ENCODE measurements at places on chromosomes 2 and 18.

DNA sequence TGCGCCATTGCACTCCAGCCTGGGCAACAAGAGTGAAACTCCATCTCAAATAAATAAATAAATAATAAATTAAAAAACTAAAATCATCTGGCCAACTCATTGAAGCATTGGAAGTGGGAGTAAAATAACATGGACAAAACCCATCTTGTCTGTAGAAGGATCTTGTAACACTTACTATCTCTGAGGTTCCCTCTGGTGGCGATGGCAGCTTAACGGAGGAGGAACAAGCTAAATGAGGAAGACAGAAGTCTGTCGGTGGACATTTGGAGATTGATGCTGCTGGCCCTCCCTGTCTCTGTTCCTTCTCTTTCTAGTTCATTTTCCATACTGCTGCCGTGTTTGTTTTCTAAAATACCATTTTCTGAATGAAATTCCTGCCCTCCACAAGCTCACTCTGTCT lies 43.4 kb downstream of the ZCCHC2 start:
- DNase-seq, result no peak

DNA sequence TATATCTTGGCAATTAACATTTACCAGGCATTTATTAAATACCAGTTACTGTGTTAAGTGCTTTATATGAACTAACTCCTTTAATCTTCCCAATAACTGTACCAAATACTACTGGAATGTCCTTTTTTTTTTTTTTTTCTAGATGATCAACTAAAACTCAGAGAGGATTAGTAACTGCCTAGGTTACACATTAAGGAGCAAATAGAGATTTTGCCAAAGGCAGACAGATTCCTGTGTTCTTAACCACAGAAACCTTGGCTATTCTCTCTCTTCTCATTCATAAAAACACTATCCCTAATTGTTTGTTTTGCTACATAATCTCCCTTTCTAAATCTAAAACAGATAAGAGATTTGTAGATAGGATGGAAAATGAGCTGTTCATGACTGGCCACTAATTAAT lies 13.3 kb downstream of the DHX57 start:
- DNase-seq, result no peak

- no peak for DNase-seq
Observed at GRCh38 chr2:46010925-46011490, 286.2 kb upstream of the EPAS1 start.

GRCh38 chr18:51569153-51569552 lies 371.7 kb upstream of the MEX3C start:
- no peak for DNase-seq

DNA sequence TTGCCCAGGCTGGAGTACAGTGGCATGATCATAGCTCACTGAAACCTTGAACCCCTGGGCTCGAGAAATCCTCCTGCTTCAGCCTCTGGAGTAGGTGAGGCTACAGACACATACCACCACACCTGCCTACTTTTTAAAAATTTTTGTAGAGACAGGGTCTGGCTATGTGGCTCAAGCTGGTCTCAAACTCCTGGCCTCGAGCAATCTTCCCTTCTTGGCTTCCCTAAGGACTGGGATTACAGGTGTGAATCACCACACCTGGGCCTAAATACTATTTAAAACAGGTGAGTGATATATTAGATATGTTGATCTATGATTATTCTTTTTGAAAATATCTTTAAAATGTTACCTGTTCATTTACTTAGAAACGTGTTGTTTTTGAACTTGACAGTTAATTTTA lies 57.2 kb downstream of the MOGAT1 start:
- no peak for DNase-seq

DNA sequence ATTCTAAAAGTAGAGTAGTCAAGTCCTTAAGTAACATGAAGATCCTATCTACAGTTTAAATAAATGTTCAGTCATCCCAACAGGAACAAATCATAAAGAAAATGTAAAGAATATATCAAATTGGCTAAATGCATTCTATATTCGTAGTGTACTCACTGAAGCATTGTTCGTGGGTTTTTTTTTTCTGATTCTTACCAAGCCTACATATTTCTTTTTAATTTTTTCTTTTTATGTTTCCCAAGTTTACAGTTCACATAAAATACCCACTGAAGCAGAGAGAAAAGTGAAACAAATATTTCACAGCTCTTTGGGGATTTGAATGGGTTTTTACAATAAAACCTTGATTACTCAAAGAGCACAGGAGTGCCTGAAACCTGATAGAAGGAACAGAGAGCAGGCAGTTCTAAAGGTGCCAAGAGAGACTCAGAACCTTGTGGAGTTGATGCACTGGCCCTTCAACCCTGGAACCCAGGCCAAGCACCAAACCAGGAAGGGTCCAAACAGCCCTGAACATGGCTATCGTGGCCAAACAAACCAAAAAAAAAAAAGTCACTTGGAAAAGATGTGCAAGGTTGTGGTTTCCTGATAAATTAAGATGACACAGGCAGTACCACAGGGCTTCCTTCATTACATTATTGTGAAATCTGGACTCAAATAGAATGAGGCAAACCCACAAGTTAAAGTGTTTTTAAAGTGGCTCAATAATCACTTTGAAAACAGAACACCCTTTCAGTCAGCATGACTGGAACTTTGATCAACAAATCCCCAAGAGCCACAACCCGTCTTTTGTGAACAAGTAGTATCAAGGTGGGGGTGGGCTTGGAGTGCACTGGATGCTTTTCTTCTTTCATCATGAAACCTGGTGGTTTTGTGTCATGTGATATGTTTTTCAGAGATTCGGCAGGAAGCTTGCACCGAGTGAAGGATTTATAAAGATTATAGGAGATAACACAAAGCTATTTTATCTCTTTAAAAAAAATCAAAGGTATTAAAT lies 245.0 kb upstream of the FN1 start:
- peak; percentile 32 for DNase-seq

DNA sequence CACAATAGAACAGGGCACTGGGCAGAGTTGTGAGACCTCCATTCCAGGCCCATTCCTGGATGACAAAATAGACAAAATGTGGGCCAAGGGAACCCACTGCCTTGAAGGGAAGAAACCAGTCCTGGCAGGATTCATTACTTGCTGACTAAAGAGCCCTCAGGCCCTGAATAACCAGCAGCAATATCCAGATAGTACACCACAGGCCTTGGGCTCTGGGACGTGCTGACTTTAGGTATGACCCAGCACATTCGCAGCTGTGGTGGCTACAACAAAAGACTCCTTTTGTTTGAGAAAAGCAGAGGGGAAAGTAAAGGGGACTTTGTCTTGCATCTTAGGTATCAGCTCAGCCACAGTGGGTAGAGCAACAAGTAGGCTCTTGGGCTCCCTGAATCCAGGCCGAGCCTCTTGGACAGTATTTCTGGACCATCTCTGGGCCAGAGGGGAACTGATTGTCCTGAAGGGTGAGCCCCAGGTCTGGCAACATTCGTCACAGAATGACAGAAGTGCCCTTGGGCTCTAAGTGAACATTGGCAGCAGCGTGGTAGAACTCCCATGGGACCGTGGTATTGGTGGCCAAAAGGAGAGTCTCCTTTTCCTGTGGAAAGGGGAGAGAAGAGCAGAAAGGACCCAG lies 89.9 kb upstream of the CD226 start:
- DNase-seq, result no peak

GRCh38 chr18:79776674-79777073 lies 21.1 kb upstream of the KCNG2 start:
- DNase-seq, result no peak

DNA sequence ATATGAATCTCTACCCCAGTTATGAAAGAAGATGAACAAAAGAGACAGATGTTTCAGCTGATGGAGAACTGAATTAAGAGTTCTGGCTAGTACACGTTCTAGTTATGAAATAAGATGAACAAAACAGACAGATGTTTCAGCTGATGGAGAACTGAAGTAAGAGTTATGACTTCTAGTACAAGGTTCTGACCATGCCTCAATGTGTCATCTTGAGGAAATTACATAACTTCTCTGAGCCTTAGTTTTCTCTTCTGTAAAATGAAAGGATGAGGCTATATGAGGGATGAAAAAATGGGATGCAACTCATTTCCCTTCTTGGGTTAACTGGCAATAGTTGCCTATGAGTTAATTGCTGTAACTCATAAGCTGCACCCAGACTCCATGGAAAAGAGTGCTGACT lies 92.9 kb upstream of the WDR75 start:
- no peak for DNase-seq

DNA sequence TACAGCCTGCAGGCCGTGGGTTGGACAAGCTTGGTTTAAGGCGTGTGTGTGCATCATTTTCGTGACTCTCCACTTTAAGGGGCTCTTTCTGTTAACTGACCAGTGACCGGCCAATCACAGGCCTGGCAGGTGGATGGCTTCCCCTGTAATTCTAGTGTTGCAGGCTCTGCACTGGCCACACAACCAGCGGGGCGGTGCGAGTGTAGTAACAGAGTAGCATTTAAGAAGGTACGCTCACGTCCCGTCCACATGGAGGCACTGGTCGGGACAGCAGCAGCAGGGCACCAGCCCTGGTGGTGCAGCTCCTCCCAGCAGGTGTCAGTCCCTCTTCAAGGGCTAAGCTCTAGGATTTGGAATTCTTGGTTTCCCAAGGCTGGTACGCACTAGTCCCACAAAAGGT lies 8.0 kb upstream of the ANO7 start:
- no peak for DNase-seq

GRCh38 chr18:79942786-79943607 lies 8.5 kb downstream of the SLC66A2 start:
- no peak for DNase-seq

GRCh38 chr2:111042261-111042660 lies 78.5 kb upstream of the BCL2L11 start:
- no peak for DNase-seq

- DNase-seq, result no peak
Observed at GRCh38 chr2:50529600-50530218, 502.2 kb downstream of the NRXN1 start.

DNA sequence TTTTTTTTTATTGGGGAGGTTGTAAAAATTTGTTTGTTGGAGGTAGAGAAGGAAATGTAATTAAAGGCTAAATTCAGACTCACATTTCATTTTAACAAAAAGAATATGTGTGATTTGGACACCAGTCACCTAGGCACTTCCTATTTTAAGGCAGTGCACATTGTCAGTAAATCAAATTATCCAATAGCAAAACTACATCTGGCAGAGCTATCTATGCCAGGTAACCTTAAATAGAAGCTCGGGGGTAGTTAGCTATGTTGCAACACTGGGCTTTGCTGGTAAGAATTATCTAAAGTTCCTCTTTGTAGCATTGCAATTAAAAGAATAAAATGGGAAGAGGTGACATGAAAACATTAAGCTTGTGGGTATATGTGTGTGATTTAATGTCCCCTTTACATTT lies 1064.4 kb upstream of the ZEB2 start:
- DNase-seq, result no peak

GRCh38 chr2:200453853-200454534 lies 55.9 kb downstream of the KCTD18 start:
- peak; percentile 44 for DNase-seq

DNA sequence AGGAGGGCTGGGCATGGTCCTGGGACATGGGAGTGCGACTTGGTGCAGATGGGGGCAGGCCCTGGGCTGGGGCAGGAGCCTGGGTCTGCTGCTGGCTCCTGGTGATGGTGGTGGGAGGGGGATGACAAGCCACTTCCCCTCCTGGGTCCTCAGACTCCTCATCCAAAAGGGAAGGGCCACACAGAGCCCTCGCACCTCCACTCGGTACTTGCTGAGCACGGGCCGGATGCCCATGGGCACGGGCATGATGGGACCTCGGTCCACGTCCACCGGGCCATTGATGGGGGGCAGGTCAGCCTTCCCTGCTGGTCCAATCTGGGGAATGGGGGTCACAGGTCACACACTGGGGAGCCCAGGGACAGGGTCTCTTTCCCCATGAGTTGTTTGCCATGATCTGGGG lies 4.1 kb downstream of the OTOF start:
- DNase-seq, result no peak

DNA sequence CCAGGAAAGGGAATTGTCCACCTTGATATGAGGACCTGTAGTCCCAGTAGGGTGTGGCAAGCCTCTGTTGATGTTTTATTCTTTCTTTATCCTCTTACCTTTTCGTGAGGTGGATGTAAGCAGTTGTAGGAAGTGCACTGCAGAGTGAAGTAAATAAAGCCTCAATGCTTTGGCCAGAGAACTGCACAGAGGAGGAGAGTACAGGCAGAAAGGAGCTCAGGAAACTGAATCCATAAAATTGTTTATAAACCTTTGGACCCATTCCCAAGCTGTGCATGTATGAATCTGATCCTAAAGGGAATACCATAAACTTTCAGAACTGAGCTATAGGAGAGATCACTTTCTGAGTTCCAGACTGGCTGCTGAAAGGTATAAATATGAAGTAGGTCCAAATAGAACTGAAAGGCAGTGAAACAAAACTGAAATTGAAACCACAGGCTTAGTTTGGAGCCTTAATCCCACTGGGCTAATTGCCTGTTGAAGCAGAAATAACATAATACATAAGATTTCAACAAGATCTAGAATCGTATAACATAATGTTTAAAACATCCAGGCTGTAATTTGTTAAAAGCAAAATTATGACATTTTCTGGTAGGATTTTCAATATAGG lies 17.9 kb upstream of the SLC9A4 start:
- DNase-seq, result no peak

- no peak for DNase-seq
Observed at GRCh38 chr18:11367351-11367750, 218.0 kb upstream of the PIEZO2 start.

DNA sequence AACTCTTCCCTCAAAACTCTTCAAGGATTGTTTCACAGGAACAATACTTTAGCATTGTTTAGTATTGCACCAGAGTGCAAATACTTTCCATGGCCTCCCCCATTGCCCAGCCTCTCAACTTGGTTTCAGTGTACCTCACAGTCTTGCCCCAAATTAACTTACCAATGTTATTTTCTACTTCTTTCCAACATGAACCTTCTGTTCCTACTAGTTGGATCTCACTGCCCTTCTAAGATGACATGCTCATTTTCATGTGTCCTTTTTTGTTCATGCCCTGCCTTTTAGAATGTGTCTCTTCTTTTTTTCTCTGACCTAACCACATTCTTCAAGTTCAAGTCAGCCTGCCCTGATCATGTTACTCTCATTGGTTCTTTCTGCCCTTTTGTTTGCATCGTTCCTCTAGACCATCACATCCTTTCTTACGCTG lies 4.1 kb downstream of the SPATS2L start:
- DNase-seq, result no peak

GRCh38 chr18:67862069-67862468 lies 345.5 kb upstream of the DSEL start:
- DNase-seq, result no peak

- no peak for DNase-seq
Observed at GRCh38 chr2:8800821-8801220, 36.6 kb downstream of the KIDINS220 start.

- no peak for DNase-seq
Observed at GRCh38 chr2:62826953-62827675, 121.6 kb downstream of the EHBP1 start.

- DNase-seq, result no peak
Observed at GRCh38 chr2:101725038-101725437, 27.5 kb downstream of the MAP4K4 start.

- DNase-seq, result no peak
Observed at GRCh38 chr2:218300141-218300540, 7.8 kb upstream of the TMBIM1 start.

GRCh38 chr2:233436191-233436581 lies 81.9 kb downstream of the DGKD start:
- no peak for DNase-seq
